KG1 (cell line): ENCODE measurements at places on chromosomes 3 and 15.

DNA sequence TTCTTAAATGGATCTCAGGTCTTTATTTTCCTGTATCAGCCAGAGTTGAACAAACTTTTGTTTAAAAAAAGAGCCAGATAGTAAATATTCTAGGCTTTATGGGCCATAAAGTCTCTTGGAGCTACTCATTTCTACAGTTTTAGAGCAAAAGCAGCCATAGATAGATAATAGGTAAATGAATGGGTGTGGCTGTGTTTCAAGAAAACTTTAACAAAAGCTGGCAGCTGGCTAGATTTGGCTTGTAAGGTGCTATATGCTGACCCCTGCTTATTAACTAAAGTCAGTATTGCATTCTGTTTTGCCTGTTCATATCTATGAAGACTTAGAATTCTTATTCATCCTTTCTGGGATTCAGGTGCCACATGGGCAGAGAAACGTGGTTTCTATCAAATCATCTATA lies 29.0 kb downstream of the MFN1 start:
- DNase-seq, result no peak

GRCh38 chr3:53719796-53720195 lies 126.4 kb downstream of the CHDH start:
- no peak for DNase-seq

DNA sequence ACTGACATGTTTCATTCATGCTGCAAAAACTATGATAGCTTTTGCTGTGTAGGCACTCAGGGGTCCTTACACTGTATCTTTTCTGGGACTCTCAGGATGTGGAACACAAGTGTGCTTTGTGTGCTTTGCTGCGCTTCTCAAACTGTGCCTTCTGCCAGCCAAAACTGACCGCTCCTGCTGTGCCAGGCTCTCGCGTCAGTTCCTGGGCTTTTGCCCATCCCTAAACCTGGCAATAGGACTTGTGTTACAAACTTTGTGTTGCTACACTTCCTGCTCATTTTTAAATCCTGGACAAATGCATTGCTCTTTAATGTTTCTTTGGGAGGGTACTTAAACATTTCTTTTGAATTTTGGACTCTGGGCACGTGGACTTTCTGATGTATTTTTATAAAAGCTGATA lies 60.3 kb downstream of the DIPK2A start:
- DNase-seq, result no peak

DNA sequence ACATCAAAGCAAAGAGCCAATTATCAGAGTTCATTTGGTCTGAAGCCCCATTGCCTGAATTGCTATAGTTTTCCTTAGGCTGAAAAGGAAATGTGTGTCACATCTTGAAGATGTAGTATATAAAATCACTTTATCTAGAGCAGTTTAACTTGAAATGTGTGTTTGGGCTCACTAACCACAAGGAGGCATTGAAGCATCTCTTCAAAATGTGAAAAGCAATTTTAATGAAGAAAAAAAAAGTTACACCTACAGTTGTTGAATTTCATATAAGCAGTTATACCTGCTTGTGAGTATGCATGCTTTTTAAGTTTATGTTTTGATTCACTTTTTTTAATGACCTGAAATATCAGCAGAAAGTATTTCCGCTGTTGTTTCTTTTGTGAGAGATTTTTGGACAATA lies 129.3 kb downstream of the IQCH start:
- DNase-seq, result no peak

- no peak for DNase-seq
Measured at GRCh38 chr3:100003609-100004503, 110.4 kb downstream of the FILIP1L start.

- no peak for DNase-seq
Measured at GRCh38 chr15:71939981-71940588, 129.7 kb downstream of the NR2E3 start.

- peak; percentile 5 for DNase-seq
Measured at GRCh38 chr3:138781012-138781470, 53.7 kb downstream of the PIK3CB start.

DNA sequence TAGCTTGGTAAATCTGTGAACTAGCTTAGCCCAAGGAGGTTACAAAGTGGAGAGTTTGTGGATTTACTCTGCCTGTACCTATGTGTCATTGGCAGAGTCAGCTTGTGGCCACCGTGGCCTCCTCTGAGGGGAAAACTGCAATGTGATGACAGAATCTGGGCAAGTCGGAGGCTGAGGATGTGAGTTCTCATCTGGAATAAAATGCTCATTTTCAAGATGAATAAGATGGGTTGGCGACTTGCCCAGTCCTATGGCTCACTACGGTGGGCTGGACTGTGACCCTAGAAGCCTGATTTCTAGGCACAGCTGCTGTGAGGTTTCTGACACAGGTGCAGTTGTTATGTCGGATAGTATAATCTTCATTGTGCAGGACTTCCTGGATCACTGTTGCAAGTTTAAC lies 83.7 kb downstream of the ETV5 start:
- DNase-seq, result no peak

- DNase-seq, result no peak
Measured at GRCh38 chr3:9130345-9131305, 118.8 kb downstream of the SRGAP3 start.

DNA sequence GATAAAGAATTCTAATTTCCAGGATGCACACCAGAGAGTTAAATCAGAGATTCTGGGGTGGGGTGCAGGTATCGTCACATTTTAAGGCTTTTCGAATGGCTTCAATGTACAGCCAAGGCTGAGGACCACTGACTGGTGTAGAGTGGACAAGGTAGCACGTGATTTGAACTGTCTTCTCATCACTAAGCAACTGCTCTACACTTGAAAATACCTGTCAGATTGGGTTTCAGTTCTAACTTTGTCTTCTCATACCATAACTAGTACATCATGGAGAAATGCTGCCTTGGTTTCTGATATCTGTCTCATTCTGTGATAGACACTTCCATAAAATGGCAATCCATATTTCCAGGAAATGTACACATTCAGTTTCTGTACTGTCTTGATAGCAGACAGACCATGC lies 58.0 kb upstream of the MRPL3 start:
- DNase-seq, result no peak

DNA sequence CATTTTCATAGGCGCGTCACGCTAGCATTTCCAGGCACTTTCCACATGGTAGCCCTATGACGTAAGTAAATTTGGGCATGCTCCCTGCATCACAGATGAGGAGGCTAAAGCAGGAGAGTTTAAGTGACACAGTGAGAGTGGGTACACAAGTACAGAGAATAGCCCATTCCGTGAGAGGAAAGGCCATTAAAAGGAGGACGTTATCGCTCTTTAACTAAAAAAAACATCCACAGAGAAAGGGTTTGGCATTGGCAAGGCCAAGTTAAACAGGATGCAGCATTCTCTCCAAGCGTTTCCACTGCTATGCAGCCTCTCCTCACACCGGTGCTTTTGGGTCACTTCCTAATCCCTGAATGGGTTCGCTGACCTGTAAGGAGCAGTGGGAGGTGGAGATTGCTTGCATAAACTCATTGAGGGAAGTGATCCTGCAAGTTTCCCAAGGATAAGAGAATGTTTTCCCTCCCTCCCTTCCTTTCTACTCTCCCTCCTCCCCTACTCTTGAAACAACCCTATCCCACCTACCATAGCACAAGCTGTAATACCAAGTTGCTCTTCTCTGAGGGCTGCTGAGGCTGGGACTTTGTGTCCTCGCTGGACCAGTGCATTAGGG lies 147.7 kb downstream of the VGLL4 start:
- no peak for DNase-seq

DNA sequence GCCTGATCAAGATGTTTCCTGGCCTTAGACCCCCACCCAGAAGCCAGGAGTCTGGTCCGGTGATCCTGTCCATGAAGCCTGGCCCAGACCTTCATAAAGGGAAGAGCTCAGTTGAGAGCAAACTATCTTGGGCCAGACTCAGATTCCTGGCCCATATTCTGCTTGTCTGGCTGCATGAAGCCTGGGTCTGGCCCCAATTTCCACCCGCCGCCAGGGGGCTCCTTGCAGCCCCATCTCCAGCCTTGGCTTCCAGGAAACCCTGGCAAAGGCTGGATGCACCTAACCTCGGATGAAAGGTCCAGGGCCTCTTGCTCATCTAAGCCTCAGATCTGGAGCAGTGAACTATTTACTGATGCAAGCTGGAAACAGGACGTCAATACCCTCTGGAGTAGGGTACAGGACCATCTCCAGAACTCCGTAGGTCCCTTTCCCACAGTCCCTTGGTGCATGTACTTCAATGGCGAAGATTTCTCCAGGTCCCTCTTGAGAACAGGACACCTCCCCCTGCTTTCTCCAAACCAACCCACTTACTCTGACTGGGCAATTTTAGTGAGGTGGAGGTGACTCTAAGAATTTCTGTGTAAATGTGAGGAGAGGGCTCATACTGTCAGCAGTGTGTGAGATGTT lies 5.6 kb downstream of the FOXL2 start:
- no peak for DNase-seq

DNA sequence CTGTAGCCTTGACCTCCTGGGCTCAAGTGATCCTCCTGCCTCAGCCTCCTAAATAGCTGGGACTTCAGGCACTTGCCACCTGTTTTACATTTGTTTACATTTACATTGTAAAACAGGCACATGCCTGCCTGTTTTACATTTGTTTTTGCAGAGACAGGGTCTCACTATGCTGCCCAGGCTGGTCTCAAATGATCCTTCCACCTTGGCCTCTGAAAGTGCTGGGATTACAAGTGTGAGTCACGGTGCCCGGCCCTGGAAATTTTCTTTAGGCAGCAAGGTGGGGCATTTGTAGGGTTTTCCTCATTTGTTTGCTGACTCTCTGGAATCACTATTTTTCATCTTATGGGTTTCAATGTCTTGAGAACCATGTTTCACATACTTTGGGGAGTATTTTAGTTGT lies 25.0 kb downstream of the PIF1 start:
- DNase-seq, result no peak

- no peak for DNase-seq
Measured at GRCh38 chr3:50385754-50386153, 26.4 kb upstream of the TMEM115 start.

GRCh38 chr15:101570241-101570640 lies 80.7 kb upstream of the PCSK6 start:
- no peak for DNase-seq

GRCh38 chr15:66047321-66048024 lies 178.2 kb downstream of the RAB11A start:
- no peak for DNase-seq

DNA sequence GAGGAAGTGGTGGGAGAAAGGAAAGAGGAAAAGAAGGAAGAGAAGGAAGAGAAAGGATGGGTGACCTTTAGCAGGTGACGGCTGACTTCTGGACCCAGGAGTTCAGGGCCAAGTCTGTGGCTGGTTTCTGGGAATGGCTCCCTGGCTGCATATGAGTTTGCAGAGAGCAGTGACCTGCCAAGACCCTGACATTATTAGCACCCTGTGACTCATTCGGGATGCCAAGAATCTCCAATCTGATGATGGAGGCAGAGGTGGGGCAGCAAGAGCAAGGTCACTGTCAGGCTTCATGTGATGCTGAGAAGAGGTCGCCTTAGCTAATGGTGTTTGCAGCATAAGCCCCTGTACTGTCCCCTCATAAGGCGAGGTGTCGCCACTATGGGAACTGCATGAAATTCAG lies 42.6 kb downstream of the MYZAP start:
- DNase-seq, result no peak

DNA sequence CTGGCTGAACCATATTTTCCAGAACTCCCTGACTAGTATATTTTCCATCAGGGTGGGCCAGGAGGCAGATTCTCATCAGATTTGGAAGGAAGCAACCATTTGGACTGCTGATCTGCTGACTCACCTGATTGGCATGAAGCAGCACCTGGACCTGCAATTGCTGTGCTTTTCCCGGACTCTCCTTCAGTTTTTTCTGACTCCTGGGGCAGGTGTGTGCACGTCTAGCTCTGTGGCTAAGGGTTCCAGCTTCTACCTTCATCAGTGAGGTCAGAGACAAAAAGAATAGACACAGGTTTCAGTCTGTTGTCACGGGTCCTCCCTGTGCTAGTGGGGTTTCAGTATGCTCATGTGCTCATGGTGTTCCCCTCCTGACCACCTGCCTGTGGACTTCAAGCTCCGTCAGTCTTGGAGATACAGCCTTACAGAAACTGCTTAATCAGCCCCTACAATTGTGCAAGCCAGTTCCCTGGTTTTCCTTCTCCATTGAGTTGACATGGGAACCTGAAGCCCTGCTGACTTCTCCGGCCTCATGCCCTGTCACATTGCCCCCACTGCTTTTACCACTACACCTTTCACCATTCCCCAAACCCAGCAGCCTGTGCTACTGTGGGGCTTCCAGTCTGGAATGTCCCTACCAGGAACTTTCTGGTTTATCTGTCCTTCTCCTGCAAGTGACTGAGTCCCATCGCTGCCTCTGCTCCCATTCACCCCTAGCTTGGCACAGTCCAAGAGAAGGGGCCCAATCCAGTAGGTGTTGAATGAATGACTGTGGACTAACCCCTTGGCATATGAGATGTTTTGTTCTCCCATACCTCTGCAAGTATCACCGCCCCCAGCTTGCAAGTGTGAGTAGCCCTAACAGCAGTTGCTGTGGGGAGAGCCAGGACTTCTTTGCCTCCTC lies 31.7 kb downstream of the HMCES start:
- no peak for DNase-seq

- no peak for DNase-seq
Measured at GRCh38 chr3:14623569-14624051, 28.0 kb upstream of the CCDC174 start.

DNA sequence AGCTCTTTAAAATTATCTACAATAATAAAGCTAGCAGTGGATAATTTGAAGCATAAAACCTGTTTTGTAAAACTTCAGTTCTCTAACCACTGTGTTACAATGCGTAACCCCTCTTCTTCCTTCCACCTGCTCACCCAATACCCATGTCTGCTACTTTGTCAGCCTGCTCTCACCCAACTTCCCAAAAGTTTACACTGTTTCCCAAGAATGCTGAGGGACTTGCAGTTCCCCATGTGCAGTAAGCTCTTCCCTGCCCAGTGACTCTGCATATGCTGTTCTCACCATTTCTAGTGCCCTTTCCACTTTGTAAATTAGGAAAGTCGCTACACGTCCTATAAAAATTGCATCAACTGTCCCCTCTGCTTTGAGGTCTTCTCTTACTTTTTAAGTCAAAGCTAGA lies 315.9 kb upstream of the SEMA6D start:
- no peak for DNase-seq

DNA sequence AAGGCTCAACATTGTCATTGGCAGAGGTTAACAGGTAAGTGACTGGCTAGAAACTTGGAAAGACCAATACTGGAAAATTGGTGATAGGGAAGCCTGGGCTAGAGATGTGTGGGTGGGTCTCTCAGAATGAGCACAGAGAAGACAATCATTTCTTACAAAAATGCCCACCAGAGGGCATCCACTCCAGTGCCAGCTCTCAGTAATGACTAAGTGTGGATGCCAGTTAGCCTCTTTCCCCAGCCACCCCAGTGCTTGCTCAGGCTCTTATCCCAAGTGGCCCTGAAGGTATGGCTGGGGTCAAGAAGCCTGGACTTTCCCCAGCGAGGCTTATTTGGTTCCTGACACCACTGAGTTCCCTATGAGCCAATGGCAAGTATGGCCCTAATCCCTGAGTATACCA lies 115.9 kb upstream of the ST8SIA2 start:
- DNase-seq, result peak; percentile 11
